ENCODE measurements at places on chromosomes 6 and 20.

GRCh38 chr6:135114355-135115145, 59.9 kb upstream of the HBS1L start:
- no peak for DNase-seq

- peak; percentile 44 for DNase-seq
Observed at GRCh38 chr6:53679446-53679933, 13.9 kb upstream of the KLHL31 start.

GRCh38 chr20:10846766-10847165, 173.0 kb upstream of the JAG1 start:
- DNase-seq = no peak

- peak; percentile 48 for DNase-seq
Observed at GRCh38 chr20:53652090-53652858, 58.6 kb upstream of the ZNF217 start.

DNA sequence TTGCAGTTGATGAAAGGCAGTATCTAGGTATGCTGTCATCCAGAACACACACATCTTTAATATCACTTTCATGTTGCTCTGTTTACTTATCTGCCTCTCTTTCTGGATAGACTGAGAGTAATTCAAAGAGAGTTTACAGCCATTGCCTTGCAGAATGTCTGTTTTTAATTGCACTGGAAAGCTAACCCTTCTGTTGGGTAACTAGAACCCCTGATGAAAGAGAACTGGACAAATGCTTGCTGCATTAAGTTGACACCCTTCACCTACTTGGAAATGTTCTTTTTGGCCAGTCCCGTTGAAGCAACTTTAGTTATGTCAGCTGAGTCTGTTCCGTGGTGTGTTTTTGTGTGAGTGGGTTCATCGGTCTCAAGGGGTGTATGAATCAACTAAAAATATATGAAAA, 383.8 kb upstream of the CITED2 start:
- DNase-seq = no peak

GRCh38 chr6:38391206-38391605, 248.5 kb downstream of the BTBD9 start:
- no peak for DNase-seq

DNA sequence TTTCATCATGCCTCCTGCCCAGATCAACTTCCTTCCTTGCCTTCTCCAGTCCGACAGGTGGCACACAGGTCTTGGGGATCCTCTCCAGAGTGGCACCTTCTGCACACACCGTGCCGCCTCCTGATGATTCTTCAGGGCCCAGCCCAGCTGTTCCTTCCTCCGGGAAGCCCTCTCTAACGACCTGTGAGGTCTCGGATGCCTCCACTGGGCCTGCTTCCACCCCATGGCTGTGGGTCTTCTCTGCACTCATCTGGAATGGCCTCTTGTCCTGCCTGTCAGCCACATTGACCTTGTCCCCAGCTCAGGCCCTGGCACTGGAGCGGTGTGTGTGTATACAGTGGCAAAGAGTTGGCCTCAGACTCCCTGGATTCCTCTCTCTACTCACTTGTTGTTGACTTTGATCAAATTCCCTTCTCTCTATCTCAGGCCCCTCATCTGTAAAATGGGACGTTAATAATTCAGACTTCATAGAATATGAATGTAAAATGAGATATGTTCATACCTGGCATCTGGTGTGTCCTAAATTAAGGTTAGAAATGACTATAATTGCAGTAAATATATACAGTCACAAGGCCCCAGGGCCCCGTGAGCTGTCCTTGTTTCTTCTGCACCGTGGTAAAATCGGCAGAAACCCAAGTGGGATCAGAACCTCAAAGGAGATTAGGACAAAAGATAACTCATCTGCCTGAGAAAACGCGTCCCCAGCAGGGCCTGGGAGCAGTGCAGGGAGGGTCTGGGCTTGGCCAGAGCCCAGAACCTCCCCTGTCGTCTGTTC, 1.5 kb downstream of the FAM210B start:
- no peak for DNase-seq

DNA sequence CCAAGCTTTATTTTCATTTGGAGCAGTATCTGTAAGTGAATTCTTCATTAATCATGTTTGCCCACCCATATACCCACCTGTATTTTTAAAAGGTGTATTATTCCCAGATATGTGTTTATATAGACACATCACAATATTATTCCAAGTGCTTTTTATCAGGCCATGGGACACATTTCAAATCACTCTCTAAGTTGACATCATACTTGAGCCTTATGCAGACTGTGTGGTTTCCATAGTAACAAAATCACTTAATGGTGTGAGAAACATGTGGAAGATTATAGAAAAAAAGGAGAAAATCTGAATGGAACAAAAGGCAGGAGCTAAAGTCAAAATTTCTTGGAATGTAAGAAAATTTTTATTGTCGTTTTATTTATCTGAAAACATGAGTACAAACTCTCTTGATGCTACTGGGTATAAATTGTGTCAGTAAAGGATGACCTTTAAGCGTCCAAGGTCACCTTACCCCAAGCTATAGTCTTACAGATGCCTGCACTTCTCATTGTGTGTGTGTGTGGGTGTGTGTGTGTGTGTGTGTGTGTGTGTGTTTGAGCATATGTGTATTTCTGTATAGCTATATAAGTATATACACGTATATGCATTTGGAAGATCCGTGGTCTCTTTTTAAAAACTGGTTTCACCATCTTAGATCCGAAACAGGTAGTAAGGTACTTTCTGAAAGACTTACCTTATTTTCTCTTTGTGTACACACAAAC, 79.8 kb upstream of the CCN6 start:
- peak; percentile 20 for DNase-seq

DNA sequence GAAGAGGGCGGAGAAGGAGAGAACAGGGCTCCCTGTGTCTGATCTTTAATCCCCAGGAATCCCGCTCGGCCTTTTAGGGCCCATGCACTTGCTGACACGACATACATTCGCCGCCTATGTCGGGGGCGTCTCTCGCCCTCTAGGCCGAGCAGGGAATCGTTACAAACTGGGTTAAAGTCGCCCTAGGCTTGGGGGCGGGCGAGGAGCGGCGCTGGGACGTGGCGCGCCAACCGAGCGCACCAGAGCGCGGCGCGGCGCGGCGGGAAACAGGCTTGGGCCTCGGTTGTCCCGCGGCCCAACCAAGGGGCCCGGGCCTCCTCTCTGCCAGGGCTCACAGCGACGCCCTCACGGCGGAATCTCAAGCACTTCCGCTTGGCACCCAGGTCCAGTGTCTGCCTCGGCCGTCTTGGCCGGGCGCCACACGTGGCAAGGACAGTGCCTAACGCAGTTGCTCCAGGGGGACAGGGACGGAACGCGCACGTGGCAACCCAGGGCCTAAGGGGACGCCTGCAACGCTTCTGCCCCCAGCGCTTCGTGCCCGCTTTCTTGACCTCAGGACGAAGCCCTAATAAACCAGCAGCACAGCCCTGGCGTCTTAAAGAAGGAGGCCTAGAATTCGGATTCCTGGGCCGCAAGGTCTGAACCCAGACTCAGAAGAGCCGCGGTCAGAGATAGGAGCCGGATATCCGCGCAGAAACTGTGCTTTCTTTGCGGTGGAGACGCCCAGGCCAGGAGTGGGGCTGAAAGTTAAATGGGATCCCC, 71.5 kb downstream of the NCR2 start:
- DNase-seq = no peak

GRCh38 chr6:11362564-11362963, 130.1 kb upstream of the NEDD9 start:
- DNase-seq = no peak

DNA sequence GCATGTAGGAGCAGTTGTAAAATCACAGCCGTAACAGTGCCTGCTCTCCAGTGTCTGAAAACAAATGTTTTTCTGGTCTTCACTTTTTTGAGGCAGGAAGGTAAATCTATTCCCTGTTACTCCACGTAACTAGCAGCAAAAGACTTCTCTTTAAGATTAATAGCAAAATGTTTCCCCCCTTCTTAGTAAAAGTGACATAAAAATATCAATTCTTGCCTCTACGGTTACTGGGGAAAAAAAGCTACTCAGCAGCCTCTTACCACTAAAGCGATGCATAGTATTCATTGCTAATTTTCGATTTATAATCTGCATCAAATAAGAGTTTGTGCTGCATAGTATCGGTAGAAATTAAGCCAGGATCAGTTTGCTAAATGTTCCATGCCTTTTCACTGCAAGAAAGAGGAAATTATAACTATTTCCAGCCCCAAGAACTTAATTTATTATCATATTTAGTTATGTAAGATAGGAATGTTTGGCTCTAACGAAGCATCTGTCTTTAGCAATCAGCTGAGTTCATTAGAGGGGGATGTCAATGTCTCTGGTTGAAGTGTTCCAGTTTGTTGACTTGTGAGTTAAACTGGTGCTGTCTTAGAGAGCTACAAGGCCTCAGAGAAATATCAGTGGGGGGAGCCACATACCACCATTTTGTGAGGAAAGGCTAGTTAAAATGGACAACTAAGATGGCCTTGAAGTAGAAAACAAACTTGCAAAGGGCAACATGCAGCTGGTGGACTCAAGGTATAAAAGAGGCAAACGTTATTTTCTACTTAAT, 617 bp upstream of the TSPYL1 start:
- peak; percentile 30 for DNase-seq
